ENCODE measurements at places on chromosomes 11 and 22.
A peak's percentile ranks its signal among the peaks of the same experiment; 100 is the strongest.

GRCh38 chr11:122756417-122756816, 81.9 kb upstream of the CRTAM start:
- DNase-seq, result peak; percentile 63

GRCh38 chr11:72119198-72119597, 6.7 kb upstream of the ANAPC15 start:
- DNase-seq, result no peak

DNA sequence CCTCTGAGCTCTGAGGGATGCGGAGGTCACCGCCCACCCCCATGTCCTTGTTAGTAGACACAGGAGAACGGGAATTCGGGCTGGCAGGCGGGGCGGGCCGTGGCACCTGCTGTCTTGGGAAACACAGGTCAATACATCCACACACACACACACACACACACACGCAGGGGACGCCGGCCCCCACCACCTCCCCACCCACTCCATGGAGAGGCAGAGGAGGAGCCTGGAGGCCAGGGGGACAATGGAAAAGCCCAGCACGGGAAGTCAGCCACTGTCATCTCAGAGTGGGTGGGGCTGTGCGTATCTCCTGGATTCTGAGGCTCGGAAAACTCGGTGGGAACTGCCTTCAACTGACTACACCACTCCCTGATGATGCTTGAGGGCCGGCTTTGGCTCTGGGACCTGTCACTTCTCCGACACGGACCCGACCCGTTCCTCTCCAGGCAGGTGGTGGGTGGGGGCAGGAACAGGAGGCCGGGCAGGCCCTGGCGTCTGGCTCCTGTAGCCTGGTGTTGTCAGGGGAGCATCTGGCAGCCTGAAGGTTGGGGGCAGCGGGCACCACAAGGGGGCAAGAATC, 18.5 kb upstream of the TMEM184B start:
- DNase-seq, result no peak

DNA sequence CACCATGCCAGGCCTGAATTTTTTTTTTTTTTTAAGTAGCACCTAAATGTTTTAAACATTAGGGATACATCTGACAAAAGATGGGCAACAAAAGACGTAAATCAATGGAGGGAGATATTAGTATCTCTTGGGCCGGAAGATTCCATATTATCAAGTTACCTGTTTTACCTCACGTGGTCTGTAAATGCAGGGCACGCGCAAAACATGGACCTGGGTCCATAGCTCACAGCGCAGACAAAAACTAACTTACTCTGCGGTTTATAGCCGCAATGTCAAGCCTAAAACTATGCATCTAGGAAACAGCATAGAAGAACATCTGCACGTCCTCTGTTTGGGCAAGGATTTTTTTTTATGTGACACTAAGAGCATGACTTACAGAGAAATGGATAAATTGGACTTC, 31.5 kb upstream of the PANX2 start:
- no peak for DNase-seq

DNA sequence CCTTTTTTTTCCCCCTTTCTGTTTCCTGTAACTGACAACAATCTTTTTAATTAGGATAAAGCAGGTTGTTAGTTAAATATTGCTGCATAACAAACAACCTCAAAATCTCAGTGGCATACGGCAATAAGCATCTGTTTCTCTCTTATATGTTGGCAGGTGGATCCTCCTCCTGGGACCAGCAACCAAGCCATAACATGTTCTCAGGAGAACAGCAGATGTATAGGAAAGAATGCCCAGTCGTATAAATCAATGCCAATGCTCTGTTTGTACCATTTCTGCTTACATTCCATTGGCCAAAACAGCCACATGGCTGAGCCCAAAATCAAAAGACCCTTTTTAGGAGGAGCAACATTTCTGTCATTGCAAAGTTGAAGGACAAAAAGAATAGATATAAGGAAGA, 445.7 kb downstream of the AASDHPPT start:
- no peak for DNase-seq

GRCh38 chr11:27933992-27934829, 173.7 kb downstream of the KIF18A start:
- no peak for DNase-seq

DNA sequence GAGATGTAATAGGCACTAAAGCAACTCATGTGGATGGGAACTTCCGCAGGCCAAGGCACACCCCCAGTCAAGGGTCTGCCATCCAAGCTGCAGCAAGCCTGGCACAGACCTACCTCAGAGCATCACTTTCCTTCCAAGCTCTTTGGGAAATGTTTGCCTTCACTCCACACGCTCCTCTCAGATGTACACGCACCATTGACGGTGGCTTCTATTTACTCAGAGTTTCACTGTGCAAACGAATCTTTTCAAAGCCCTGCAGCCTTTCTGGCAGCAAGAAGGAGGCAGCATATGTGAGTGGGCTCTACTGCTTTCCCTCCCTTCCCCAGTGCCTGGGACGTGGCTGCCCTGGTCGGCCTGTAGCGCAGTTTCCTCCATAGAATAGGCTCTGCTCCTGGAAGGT, 60.9 kb upstream of the USP47 start:
- no peak for DNase-seq

DNA sequence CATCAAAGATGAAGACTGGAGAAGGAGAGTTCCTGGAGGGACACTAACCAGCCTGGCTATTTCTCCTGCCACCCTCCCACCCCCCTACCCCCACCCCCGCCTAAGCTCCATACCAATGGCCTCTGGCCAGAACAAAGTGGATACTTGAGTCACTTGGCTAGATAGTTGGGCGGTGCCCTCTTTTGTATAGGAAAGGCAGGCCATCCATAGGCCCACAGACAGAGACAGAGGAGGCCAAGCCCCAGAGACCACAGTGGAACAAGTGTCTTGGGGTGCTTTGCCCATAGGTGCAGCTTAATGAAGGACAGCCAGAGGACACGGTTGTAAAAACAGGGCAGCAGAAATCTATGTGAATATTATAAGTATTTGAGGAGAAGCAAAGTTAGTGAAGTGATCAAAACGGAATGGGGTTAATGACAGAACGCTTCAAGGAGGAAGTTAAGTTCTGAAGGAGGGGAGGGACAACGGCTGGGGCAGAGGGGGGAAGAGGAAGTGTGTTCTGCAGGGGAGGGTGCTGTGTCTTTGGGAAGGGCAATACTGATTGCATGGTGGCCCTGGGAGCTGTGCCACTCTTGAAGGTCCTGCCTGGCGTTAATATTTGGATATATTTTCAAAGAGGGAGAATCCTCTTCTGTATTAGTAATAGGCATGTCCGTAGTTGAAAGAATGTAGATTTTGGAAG, 32.7 kb downstream of the FLI1 start:
- peak; percentile 36 for DNase-seq

- DNase-seq, result no peak
Observed at GRCh38 chr22:43488031-43488866, 76.4 kb downstream of the MPPED1 start.

- DNase-seq, result no peak
Observed at GRCh38 chr11:2535673-2536439, 91.0 kb downstream of the KCNQ1 start.

- DNase-seq, result peak; percentile 6
Observed at GRCh38 chr22:18999008-18999407, 62.9 kb upstream of the PRODH start.

DNA sequence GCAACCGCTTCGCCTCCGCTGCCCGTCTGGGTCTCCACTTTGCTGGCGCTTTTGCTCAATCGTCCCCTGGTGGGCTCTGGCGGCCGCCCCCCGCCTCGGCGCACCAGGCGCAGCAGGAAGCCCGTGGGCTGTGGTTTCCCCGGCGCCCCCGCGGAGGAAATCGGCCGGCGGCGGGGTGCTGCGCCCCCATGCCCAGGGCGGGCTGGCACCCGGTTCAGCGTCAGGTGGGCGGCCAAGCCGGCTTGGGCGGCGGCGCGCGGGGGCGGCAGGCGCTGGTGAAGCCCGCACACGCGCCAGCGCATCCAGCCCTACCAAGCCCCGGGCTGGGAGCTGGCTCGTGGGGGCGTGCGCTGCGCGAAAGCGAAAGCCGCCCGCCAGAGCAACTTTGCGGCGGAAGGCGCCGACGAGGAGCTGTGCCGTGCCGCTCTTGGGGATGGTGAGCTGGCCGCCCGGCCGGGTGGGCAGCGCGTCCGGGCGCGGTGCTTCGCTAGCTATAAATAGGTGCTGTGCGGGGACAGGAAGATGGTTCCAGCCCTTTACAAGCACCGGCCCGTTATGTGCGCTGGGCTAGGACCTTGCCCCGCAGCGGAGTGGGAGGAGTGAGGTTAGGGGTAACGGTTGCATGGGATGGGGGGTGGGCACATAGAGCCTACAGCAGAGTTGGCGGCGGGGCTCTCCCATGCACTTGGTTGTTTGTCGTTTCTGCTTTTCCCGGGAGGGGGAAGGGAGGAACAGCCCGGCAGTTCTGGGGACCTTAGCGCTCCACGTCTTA, 25.0 kb upstream of the SUSD2 start:
- DNase-seq, result peak; percentile 33

GRCh38 chr11:118845369-118845768, 38.3 kb upstream of the CXCR5 start:
- DNase-seq, result peak; percentile 34

DNA sequence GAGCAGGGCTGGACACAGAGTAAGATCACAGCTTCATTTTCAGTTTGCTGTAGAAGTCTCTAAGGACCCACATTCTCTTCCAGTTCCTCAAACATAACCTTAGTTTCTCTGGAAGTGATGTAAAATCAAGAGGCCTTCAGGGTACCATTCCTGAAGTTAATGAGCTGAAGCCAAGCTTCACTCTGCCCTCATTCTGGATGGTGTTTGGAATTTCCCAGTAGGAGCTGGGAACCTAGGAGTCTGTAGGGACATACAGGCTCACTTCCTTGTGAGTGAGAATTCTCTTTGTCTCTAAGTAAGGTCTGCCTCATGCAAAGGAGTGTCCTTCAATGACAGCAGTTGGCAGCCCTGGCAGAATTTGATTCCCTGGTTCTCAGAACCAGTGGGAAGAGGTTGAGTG, 142.4 kb upstream of the NARS2 start:
- DNase-seq, result no peak

DNA sequence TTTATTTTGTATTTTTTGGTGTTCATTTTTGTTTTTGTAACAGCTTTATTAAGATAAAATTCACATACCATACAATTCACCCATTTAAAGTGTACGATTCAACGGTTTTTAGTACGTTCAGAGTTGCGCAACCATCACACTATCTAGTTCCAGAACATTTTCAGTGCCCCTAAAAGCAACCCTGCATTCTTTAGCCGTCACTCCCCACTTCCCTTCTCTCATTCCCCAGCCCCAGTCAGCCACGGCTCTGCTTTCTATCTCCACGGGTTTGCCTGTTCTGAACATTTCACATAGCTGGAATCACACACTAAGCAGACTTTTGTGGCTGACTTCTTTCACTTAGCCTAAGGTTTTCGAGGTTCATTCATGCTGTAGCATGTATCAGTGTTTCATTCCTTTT, 9.6 kb upstream of the KCNQ1OT1 start:
- no peak for DNase-seq

GRCh38 chr22:25054943-25055511, 102.5 kb downstream of the KIAA1671 start:
- DNase-seq, result no peak

DNA sequence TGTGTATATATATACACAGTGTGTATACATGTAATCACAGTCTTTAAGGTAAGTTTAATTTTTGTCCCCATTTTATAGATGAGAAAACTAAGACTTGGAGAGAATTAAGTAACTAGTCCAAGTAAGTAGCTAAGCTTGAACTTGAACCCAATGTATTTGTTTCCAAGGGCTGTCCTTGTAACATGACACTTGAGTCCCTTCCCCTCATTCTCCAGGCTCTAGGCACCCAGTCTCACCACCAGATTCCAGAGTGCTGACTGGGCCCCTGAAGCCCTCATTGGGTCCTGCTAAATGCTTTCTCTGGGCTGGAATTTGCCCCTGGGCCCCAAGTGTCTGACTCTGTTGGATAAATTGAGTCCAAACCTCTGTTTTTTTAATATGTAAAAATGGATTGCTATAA, 45.5 kb downstream of the ADM start:
- DNase-seq, result no peak

- no peak for DNase-seq
Observed at GRCh38 chr22:24410110-24410856, 17.1 kb upstream of the ADORA2A start.

DNA sequence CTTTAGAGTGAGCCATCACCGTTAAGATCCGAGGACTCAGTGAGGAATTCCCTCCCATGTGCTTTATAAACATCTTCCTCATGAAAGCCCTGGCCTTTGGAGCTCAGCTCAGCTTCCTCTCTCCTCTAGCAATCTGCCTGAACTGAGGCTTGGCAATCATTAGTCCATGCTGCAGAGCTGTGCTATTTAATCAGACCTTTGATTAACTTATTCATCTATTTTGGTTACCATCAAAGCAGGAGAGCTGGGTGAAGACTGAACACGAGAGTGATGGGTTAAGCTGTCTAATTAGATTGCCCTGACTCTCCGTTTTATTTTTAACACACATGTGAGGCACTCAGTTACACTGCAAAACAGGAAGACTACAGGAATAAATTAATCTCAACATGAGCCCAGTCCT, 351.3 kb downstream of the LARGE1 start:
- no peak for DNase-seq

- DNase-seq, result peak; percentile 11
Observed at GRCh38 chr11:99693941-99694492, 673.3 kb downstream of the CNTN5 start.

GRCh38 chr22:49163258-49163959, 664.3 kb downstream of the BRD1 start:
- no peak for DNase-seq

GRCh38 chr22:27637604-27638003, 164.0 kb downstream of the MN1 start:
- no peak for DNase-seq

GRCh38 chr11:116860303-116860702, 22.9 kb upstream of the APOA1 start:
- no peak for DNase-seq

DNA sequence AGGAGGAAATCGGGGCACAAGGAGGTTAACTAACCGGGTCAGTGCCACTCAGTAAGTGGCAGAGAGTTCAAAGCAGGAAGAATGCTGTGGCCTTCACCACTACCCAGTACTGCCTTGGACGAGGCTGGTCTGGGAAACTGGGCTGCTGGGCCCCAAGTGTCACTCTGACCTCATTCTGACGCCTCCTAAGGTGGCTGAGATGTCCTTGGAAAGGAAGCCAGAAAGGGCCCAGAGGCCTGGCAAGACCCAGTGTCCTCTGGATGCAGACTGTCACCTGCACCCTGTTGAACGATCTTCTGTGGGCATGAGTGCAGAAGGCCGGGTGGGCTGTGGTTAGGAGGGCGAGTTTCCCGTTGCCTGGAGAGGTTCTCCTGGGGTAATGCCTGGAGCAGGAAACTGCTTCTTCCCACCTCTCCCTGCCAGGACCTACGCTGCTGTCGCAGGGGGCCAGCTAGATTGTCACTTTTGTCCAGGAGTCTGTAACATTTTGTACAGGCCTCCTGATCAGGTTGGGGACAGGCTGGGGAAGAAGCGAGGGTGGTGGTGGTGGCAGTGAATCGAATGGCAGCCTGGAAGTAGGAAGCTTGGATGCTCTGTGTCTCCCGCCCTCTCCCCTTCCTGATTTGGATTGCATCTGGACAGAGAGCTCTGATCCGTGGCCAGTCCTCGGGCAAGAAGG, 105.1 kb downstream of the ST3GAL4 start:
- DNase-seq, result no peak

- no peak for DNase-seq
Observed at GRCh38 chr11:65822776-65823528, 10.8 kb upstream of the SNX32 start.

Measured in hematopoietic multipotent progenitor cell treated with erythropoietin and hydrocortisone succinate and interleukin-3 and kit ligand, for 8 days (in vitro differentiated cells).